Stimulated activated CD8-positive, alpha-beta memory T cell treated with anti-CD3 and anti-CD28 coated beads, Interleukin-4, amount 100 ng/mL, for 48 hours (primary cell): ENCODE measurements at places on chromosomes 2 and 18.

GRCh38 chr2:28387082-28387960 is 5.3 kb upstream of the FOSL2 start:
- DNase-seq = no peak

DNA sequence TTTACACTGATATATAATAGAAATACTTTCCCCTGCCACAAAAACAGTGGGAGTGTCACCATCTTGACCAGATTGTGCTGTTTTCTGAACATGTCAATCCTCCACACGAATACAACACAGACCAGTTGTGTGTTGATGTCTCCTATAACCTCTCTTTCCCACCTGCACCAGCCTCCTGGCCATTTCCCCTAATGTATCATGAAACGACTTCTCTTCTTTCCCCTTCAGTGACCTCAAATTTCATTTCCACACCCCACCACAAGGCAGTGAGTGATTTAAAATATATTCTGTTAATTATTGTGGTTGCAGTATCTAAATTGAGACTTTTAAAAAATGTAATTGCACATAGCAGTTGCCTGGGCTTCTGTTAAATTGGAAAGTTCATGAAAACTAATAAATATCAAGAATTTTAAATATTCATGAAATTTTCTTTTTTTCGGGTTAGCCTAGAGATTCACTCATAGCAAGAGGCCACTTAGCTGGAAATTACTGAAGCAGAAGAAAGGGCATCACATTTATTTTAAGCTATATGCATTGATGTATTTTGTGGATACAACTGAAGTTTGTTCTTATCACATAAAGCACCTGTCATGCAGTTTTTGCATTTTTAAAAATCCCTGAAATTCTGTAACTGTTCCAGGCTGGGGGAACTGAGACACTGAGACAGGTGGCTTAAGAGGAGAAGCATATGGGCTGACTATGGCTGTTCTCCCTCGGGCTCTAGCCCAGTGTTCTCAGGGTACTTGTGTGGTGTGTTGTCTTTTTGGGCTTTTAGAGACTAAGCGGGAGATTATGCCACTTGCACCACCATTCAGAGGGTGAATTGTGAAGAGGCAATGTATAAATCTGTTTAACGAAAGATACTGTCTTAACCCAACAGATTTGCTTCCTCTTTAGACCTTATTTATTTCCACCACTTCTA is 15.9 kb downstream of the FAM171B start:
- no peak for DNase-seq

GRCh38 chr2:136363900-136364299 is 246.0 kb upstream of the CXCR4 start:
- peak; percentile 16 for DNase-seq

GRCh38 chr2:238160206-238161129 is 1.7 kb downstream of the ERFE start:
- no peak for DNase-seq

DNA sequence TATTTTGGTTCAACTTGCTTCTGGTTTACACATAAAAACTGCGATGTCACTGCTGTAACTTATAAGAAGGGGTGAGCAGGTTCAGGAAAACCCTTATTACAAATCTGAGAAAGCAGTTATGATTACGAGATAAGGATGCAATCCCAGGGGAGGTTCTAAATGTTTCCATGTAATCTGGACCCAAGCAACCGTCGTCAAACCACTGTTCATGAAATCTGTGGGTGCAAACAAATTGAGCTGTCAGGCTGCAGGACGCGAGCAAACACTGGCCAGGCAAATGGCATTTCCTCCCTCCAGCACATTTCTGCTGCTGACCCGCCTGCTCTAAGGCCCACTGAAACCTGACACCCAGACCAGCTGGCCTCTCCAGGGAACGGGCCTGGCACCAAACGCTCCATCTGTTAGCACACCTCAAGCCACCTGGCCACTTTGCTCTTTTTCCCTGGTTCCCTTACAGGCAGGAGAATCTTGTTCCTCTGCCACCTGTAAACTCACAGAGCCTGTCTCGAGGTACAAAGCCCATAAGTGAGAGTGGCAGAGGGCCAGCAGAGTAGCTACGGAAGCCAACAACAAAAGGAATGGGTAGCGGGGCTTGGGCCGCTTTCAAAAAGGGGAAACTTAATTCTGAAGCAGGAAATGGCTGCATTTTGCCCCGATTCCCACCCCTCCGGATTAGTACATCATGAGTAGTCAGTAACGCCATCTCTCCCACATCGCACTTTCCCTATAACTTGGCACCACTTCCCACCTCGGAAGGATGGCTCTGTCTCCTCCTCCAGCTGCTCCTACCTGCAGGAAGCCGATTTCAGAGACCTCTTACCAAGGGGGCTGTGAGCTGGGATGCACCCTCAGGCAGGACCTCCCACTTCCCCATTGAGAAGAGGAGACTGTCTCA is 26.5 kb downstream of the CRACDL start:
- no peak for DNase-seq

DNA sequence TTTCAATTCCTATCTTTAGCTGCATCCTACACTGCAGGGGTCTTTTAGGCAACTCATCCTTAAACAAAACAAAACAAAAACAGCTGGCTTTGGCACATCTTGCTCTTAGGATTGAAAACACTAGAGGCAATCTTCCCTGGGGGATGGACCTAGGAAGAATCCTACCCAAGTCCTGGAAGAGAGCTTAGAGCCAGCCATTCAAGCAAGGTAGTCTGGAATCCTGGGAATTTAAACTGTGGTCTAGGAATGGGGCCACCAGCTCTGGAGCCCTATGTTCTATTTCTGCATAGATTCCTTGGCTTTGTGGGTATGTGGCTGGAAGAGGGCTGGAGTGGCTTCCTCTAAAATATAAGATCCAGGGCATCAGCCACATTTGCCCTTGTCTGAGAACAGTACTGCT is 27.7 kb downstream of the MYL1 start:
- DNase-seq = no peak

GRCh38 chr2:210162466-210163124 is 8.6 kb downstream of the KANSL1L start:
- DNase-seq = no peak

DNA sequence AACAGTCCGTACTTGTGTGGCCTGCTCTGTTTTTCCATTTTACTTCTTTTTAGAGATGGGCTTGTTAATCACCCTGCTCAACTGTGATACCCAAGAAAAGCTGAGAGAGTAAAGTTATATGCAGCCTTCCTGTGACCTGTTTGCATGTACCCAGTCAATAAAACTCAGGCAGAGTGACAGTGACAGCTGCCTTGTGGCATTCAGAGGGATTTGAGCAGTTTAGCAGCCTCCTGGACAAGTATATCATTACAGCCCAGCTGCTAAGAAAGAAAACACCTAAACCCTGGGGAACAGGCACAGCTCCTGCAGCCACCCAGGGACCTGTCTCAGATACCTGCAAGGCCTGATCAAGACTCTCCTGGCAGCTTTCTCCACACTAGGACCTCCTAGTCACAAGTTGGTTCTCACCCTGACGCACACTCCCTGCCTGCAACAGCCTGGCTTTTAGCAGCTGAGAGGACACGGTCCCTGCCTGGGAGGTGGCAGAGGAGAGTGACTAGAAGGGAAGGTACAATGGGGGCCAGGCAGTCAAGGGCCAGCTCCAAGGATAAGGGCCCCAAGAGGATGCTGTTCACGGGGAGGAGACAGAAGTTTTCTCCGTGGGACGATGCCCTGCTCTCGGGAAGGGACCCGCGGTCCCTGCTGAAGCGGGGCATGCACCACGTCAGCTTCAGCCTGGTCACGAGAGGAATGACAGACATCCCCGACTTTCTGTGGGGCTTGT is at the start of gene LRRC30:
Gene LRRC30 (plus strand): TSS at position 464 of the 724 bp plus-strand sequence. CDS start 50 bp downstream, at position 514.
- no peak for DNase-seq

GRCh38 chr2:208426412-208427045 is 19.9 kb downstream of the PTH2R start:
- DNase-seq = no peak

- DNase-seq = no peak
Observed at GRCh38 chr2:23096906-23097602, 287.9 kb upstream of the KLHL29 start.

- DNase-seq = no peak
Observed at GRCh38 chr2:191297033-191297432, 51.8 kb downstream of the MYO1B start.

- DNase-seq = no peak
Observed at GRCh38 chr2:238427435-238428162, 872 bp downstream of the ASB1 start.

DNA sequence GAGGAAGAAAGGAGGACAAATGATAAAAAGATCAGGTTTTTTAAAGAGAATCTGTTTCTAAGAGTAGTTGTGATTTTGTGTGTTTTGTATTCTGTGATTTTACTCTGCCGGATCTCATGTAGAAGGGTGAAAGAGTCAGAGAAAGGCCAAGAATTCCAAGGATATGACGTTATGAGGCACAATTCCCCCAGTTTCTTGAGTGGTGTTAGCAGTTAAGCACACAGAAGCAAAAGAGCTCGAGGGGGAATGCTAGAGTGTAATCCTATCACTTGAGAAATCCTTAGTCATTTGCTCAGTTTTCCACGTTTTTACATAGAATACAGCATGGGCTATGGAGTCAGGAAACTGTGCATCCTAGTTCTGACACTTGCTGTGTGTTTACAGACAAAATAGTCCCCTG is 34.8 kb downstream of the METTL4 start:
- no peak for DNase-seq

DNA sequence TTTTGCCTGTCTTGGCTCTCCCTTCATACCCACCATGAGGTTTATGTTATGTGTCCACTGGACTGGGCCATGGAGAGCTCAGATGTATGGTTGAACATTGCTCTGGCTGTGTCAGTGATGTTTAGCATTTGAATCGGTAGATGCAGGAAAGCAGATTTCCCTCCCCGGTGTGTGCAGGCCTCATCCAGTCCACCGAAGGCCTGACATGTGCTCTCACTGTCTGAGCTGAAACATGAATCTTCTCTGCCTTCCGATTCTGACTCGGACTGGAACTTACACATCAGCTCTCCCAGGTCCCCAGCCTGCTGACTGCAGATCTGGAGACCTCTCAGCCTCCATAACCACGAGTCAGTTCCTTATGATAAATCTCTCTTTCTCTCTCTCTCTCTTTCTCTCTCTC is 72.4 kb upstream of the SLC66A3 start:
- no peak for DNase-seq

GRCh38 chr2:83063511-83063910 is 1395.6 kb downstream of the SUCLG1 start:
- no peak for DNase-seq

GRCh38 chr2:155099784-155100183 is 401.3 kb downstream of the KCNJ3 start:
- DNase-seq = no peak

DNA sequence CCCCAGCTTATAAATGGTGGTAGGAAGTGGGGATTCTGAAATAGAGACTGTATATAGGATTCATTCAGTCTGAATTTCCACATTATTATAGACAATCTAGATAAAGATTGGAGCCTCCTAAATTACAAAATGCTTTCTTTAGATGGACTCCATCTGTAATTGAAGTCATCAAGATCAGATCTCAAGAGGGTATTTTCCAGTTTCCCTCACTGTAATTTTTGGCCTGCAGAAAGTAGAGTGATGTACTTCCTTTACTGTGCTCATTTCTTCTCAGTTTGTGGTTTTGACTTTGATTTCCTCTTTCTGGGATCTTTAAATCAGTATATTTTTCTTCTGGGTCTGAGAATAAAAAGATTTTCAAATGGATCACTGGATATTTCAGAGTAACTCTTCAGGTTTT is 7.2 kb downstream of the BABAM2 start:
- no peak for DNase-seq

DNA sequence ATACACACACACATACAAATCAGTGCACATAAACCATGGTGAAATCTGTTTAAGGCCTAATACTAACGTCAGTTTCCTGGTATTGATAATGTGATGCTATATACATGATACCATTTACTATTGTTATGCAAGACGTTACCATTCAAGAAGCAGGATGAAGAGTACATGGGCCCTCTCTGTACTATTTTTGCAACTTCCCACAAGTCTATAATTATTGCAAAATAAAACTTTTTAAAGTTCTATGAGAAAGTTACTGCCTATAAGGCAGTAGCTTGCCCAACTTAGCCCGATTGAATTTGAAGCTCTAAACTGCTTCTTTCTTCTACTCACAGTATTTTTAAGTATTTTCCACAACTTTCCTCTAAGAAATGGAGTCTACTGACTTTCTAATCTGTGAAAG is 74.0 kb downstream of the BCL2 start:
- DNase-seq = no peak

- DNase-seq = no peak
Observed at GRCh38 chr18:73887801-73888200, 259.8 kb downstream of the FBXO15 start.

DNA sequence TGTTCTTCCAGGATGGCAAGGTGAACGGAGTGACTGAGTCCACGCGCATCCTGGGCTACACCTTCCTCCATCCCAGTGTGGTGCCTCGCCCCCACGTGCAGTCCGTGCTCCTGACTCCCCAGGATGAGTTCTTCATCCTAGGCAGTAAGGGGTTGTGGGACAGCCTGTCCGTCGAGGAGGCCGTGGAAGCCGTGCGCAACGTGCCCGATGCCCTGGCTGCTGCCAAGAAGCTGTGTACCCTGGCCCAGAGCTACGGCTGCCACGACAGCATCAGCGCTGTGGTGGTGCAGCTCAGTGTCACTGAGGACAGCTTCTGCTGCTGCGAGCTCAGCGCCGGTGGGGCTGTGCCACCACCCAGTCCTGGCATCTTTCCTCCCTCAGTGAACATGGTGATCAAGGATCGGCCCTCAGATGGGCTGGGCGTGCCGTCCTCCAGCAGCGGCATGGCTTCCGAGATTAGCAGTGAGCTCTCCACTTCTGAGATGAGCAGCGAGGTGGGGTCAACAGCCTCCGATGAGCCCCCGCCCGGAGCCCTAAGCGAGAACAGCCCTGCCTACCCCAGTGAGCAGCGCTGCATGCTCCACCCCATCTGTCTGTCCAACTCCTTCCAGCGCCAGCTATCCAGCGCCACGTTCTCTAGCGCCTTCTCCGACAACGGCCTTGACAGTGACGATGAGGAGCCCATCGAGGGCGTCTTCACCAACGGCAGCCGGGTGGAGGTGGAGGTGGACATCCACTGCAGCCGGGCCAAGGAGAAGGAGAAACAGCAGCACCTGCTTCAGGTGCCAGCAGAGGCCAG is 263.1 kb downstream of the PHLPP1 start:
- DNase-seq = no peak

GRCh38 chr2:61029533-61029932 is 11.5 kb upstream of the PUS10 start:
- no peak for DNase-seq

- no peak for DNase-seq
Observed at GRCh38 chr18:70429847-70430500, 141.1 kb downstream of the SOCS6 start.
